ENCODE measurements at places on chromosomes 7 and 10.
A peak's percentile ranks its signal among the peaks of the same experiment; 100 is the strongest.

DNA sequence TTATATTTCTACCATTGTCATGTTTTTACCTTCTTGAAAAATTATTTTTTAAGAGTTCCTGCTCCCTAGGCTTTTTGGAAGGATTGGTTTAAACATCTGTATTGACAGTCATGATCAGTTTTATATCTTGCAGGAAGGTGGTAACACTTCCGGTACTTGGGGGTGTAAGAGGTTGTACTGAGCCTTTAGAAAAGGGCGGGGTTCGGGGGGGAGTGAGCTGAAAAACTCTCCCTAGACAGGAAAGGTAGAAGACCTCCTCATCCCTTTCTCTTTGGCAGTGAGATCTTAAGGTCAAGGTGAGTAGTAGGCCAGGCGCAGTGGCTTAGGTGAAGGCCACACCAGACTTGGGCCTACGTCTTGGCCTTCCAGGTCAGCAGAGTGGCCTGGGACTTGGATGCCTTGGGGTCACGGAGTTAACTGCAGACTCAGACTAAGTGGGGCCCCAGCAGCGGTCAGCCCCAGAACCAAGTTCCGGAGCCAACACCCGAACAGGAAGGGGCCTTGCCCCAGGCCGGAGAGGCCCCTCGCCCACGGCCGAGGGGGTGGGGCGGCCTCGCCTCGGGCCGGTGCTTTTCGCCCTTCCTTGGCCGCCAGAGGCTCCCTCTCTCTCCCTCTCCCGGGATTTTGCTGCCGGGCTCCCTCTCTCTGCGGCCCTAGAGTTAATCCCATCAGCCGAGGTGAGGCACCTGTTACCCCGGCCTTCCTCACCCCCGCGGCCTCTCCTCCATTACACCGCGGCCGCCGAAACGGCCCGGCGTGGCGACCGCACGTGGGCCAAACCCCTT lies at the start of gene PPP1R9A:
TSS of gene PPP1R9A (plus strand) at position 569 of the 785 bp plus-strand sequence. CDS start 2,520 bp downstream, outside the sequence.
- peak; percentile 53 for DNase-seq
- H3K27ac ChIP-seq = peak within 1 kb of the TSS; percentile 97
- no peaks in the 10 kb centered on the region for H3K27me3 ChIP-seq
- peaks cover 19% of the 10 kb centered on the region for H3K36me3 ChIP-seq

- H3K27ac ChIP-seq = no peak overlapping the region
- no peak overlapping the region for H3K4me3 ChIP-seq
- peaks cover 16% of the 10 kb centered on the region for H3K27me3 ChIP-seq
- peaks cover 10% of the 10 kb centered on the region for H3K4me1 ChIP-seq
These were observed 53.8 kb upstream of the SAMD8 start for GRCh38 chr10:75057680-75058079.

- H3K27ac ChIP-seq = no peak overlapping the region
- peaks cover 16% of the 10 kb centered on the region for H3K27me3 ChIP-seq
- DNase-seq = no peak
- H3K4me1 ChIP-seq = peaks cover 18% of the 10 kb centered on the region
- H3K4me3 ChIP-seq = no peak overlapping the region
These were observed 64.1 kb upstream of the RNF32 start for GRCh38 chr7:156576216-156577058.

DNA sequence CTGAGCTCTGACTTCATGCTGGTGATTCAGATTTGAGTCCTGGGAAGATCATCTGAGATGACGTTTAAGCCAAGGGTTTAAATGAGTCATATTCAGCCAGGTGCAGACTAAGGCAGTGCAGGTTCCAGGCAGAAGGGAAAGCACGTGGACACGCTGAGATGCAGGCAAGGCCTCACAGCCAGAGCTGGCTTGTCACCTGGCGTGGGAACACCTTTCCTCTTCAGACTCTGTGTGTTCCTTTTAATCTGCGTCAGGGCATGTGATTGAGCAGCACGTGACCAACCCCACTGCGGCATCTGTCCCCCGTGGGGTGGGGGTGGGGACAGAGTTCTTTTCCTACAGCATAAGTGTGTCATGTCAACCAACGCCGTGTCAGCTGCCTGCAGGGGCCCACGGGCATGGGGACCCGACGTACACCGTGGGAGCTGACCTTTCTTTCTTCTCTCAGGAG lies 10.7 kb upstream of the IDI2 start:
- no peak overlapping the region for H3K4me3 ChIP-seq
- H3K4me1 ChIP-seq = peaks cover 14% of the 10 kb centered on the region
- peaks cover 24% of the 10 kb centered on the region for H3K36me3 ChIP-seq
- peak overlapping the region; percentile 87 for H3K27ac ChIP-seq
- DNase-seq = no peak

- peaks cover 10% of the 10 kb centered on the region for H3K36me3 ChIP-seq
- H3K27ac ChIP-seq = no peak overlapping the region
- no peak for DNase-seq
- no peak overlapping the region for H3K4me3 ChIP-seq
- H3K27me3 ChIP-seq = peaks cover 15% of the 10 kb centered on the region
These were observed 104.8 kb downstream of the EMX2 start for GRCh38 chr10:117647306-117647705.

DNA sequence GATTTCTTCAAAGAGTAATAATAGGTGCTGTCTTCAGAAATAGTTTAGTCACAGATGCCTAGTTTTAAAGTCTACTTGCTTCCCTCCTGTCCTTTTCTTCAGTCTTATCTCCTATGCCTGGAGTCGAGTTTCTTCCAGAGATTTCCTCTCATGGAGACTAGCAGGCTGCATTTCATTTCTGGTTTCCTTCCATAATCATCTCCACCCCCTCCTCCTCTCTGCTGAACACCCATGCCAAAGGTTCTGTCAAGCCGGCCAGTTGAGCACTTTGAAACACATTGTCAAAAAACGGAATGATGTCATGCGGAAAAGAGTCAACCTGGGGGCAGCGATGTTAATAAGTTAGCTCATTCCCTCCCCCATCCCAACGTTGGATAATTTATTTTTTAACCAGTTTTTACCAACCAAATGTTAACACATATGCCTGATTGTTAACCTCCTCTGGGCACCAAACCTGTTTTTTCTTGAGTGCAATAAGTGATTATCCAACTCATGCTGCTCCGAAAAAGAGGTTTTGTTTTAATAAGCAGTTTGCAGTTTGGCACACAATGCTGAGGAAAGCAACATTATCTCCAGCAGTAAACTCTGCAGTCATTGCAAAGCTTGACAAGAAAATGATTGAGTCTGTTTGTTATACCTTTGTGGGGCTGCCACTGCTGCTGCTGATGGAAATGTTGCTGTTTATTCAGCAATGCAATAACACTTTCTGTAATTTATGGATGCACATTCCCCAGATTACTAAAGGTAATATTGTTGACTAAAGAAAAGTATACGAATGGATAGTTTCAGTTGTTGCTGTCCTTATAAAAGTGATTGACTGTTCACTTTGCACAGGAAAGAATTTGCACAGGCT lies 161.6 kb downstream of the LRMDA start:
- peaks cover 68% of the 10 kb centered on the region for H3K4me1 ChIP-seq
- DNase-seq = no peak
- peak overlapping the region; percentile 65 for H3K4me3 ChIP-seq
- H3K36me3 ChIP-seq = no peaks in the 10 kb centered on the region

- H3K27ac ChIP-seq = peak overlapping the region; percentile 8
- H3K4me3 ChIP-seq = no peak overlapping the region
- no peak for DNase-seq
- peaks cover 24% of the 10 kb centered on the region for H3K36me3 ChIP-seq
- H3K27me3 ChIP-seq = peaks cover under 1% of the 10 kb centered on the region
These were observed 230.5 kb upstream of the MBL2 start for GRCh38 chr10:53003094-53003493.

DNA sequence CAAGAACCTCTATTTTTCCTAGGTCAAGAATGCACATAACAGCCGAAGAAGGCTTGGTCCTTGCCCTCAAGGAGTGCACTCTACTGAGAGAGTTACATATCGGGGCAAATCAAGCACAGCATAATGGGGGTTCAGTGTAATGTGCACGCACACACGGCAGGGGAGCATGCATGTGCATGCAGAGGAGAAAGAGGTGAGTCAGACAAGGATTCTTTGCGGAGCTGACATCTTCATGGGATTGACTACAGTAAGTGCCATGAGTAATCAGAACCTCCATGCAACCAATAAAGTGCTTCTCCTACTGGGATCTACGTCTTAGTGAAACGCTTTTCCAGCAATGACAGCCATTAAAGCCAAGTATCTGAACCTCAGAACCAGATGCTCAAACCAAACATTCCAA lies 123.6 kb downstream of the RNF216 start:
- no peak for DNase-seq
- peaks cover 6% of the 10 kb centered on the region for H3K4me1 ChIP-seq
- no peak overlapping the region for H3K27ac ChIP-seq
- H3K36me3 ChIP-seq = peaks cover 34% of the 10 kb centered on the region
- no peak overlapping the region for H3K4me3 ChIP-seq
- no peaks in the 10 kb centered on the region for H3K27me3 ChIP-seq

GRCh38 chr7:43164757-43165156 lies 52.3 kb downstream of the HECW1 start:
- peaks cover 10% of the 10 kb centered on the region for H3K27me3 ChIP-seq
- no peak overlapping the region for H3K4me3 ChIP-seq
- H3K36me3 ChIP-seq = no peaks in the 10 kb centered on the region
- no peak overlapping the region for H3K27ac ChIP-seq

DNA sequence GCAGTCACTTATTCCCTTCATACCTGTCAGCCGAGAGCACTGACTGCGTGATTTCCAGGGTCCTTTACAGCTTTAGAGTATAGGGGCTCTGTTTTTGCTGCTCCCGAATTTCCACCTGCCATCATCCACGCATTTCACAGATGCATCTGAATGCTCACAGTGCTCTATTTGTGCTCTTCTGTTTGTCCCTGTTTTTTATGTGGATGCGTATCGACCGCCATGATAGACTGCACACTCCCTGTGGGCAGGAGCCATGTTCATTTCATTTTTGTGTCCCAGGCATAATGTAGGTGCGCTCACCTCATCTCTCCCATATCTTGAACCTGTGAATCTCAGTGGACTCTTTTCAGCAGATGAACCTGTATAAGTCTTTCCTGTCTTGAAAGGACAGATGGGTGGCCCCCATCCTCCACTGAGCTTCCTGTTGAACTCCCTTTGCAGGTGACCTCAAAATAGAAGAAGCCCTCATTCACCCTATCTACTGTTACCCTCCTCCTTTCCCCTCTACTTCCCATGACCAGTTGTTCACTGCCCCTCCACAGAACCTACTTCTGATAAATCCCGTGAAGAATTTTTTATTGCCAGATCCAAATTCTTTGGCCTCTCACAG lies 228.4 kb downstream of the CELF2 start:
- no peak overlapping the region for H3K27ac ChIP-seq
- H3K36me3 ChIP-seq = no peaks in the 10 kb centered on the region
- H3K4me1 ChIP-seq = peaks cover 22% of the 10 kb centered on the region
- no peak for DNase-seq
